Left ventricle myocardium inferior (tissue), 1 donor: ENCODE measurements at places on chromosomes 2 and 18.

DNA sequence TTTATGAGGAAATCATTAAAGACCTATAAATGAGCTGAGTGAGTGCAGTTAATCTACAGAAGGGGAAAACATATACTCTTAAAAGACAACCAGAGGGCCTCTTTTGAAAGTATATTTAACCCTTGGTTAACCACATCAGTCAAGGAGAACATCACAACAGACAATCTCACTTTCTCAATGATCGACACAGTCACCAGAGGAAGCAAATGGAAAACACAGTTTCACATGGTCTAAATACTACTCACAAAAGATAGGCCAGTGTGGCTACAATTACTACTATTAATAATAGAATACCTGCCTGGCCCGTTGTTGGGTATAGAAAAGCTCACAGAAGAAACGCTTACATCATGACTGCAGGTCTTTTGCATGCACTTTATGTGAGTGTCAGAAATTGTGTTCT is 426.2 kb downstream of the NCKAP5 start:
- no peaks in the 10 kb centered on the region for H3K27me3 ChIP-seq
- no peaks in the 10 kb centered on the region for H3K36me3 ChIP-seq
- H3K4me3 ChIP-seq, result no peak overlapping the region

DNA sequence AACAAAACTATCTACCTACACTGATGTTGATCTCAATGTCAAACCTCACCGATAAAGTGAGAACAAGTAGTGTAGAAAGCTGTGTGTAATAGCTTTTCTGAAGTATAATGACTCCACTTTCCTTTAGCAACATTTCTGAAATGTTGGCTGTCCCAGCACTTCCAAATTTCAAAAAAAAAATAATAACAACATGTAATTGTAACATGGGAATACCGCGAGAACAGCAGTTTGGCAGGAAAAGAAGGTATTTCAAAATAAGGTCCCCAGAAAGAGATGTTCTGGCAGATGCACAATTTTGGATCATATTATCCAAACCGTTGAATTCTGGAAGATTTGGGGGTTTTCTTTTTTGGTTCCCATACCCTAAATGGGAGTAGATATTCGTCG is 352.0 kb downstream of the ARHGAP15 start:
- H3K36me3 ChIP-seq, result no peaks in the 10 kb centered on the region
- no peaks in the 10 kb centered on the region for H3K27me3 ChIP-seq
- peak overlapping the region; percentile 80 for H3K27ac ChIP-seq
- no peak overlapping the region for H3K4me3 ChIP-seq
- DNase-seq, result no peak

DNA sequence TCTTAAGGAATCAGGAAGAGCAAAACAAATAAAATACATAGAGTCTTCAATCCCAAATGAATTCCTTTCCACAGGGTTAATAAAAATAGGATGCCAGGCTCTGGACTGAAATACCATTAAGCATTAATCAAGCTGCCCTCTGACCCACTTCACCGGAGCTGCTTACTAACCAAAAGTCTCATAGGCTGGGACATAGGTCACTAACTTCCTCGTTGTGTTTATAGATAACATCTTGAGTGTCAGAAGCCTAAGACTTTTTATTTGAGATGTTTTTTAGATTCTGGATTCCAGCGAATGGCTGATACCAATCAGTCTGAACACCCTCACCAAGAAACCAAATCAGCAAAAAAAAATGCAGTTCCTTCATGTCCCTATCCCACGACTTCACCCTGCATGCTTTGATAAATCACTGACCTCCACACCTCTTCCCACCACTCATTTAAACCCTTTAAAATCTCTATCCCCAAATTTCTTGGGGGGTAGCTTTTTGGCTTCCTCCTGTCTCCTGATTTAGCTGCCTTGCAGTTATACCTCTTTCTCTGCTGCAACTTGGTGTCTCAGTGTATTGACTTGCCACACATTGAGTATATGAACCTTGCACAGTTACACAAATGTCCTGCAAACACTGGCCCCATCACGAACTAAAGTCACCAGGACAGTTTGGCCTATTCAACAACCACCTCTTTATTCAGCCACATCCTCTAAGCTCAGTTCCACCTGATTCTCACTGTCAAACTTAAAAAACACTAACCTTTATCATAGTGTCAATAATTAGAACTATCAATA is 399.3 kb downstream of the METTL4 start:
- H3K36me3 ChIP-seq, result no peaks in the 10 kb centered on the region
- no peak overlapping the region for H3K27ac ChIP-seq
- no peak overlapping the region for H3K4me3 ChIP-seq

DNA sequence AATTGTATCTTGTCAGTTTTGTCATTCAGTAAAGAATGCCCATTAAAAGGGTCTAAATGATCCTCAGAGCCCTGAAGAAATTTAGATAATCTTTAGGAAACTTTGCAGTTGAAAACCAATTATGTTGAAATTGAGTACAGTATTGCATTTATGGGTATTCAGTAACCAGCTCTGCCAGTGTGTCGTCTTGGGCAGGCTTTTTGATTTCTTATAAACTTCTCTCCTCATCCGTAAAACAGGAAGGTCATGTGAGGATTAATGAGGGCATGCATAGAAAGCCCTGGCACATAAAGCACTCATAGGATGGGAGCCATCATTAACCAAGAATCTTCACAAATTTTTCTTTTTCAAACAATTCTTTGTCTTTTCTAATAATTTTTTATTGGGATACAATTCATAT is 14.8 kb downstream of the PNO1 start:
- H3K4me3 ChIP-seq, result no peak overlapping the region
- H3K27me3 ChIP-seq, result no peaks in the 10 kb centered on the region
- H3K36me3 ChIP-seq, result peaks cover 30% of the 10 kb centered on the region
- no peak overlapping the region for H3K27ac ChIP-seq
- no peak for DNase-seq

GRCh38 chr2:46956981-46957531 is 41.5 kb upstream of the MCFD2 start:
- peaks cover 48% of the 10 kb centered on the region for H3K36me3 ChIP-seq
- peak; percentile 31 for DNase-seq
- H3K4me3 ChIP-seq, result no peak overlapping the region

- H3K27ac ChIP-seq, result no peak overlapping the region
- no peaks in the 10 kb centered on the region for H3K27me3 ChIP-seq
- no peak for DNase-seq
- H3K4me3 ChIP-seq, result no peak overlapping the region
- H3K4me1 ChIP-seq, result no peaks in the 10 kb centered on the region
Observed at GRCh38 chr2:128396500-128396891, 77.8 kb upstream of the HS6ST1 start.

DNA sequence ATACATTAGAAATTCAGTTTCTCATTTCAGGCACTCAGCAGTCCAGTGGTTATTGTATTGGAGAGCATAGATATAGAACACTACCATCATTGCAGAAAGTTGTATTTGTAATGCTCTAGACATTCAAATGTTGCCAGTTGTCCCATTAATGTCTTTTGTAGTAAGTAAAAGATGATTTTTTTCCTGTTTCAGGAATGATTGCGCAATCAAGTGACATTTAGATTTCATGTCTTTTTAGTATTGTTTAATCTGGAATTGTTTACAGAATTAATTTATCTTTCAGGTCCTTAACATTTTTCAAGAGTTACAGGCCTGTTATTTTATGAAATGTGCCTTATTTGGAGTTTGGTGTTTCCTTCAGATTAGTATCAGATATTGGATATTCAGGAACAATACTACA is 134.7 kb downstream of the MSTN start:
- DNase-seq, result no peak
- no peak overlapping the region for H3K27ac ChIP-seq
- H3K4me3 ChIP-seq, result no peak overlapping the region

- no peak overlapping the region for H3K27ac ChIP-seq
- H3K27me3 ChIP-seq, result peaks cover 61% of the 10 kb centered on the region
- no peaks in the 10 kb centered on the region for H3K36me3 ChIP-seq
- H3K4me1 ChIP-seq, result peaks cover 13% of the 10 kb centered on the region
Observed at GRCh38 chr2:91442246-91442905, 2750.9 kb downstream of the RPIA start.

DNA sequence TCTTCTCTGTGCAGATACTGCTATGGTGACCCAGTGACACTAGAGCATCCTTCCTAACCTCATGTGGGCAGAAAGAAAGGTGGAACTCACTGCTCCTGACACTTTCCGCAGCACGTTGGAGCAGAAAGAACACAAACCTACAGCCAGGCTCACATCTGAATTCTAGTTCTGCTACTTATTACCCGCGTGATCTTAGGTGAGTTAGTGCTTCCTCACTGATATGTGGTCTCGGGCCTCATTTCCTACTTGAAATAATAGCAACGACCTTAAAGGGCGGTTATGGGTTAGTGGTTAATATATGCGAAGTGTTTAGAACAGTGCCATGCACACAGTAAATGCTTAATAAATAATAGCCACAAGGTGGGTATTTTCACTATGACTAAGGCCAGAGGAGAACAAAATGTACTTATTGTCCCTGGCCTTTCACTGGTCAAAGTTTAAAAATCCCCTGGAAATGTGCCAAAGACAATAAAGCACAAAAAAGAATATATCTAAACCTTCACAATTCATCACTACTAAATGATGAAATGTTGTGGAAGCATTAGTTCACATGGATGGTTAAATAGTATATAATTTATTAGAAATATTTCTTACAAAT is 66.6 kb downstream of the MYOM1 start:
- H3K36me3 ChIP-seq, result peaks cover 34% of the 10 kb centered on the region
- peak overlapping the region; percentile 64 for H3K27ac ChIP-seq
- no peaks in the 10 kb centered on the region for H3K27me3 ChIP-seq
- H3K4me1 ChIP-seq, result peaks cover 68% of the 10 kb centered on the region
- DNase-seq, result no peak

DNA sequence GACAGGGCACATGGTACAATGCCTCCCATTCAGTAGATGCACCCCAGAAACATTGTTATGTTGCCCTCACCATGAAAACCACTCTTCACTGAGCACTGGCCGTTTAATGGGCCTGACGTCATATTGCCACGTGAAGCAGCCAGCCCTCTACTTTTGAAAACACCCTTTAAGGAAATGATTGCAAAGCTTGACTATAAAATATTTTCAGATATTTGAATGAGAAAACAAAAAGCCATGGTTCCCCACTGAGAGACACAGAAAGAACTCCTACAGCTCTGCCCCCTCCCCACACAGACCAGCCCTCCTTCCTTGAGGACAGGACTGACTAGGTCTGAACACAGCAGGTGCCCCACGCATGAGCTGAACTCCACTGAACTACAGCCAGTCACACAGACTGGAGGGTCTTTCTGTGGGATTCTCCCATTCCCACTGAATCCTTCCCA is 349.1 kb downstream of the ANAPC1 start:
- DNase-seq, result no peak
- no peaks in the 10 kb centered on the region for H3K36me3 ChIP-seq
- peaks cover 7% of the 10 kb centered on the region for H3K27me3 ChIP-seq
- no peak overlapping the region for H3K27ac ChIP-seq

- H3K27me3 ChIP-seq, result no peaks in the 10 kb centered on the region
- peak overlapping the region; percentile 36 for H3K4me3 ChIP-seq
- DNase-seq, result peak; percentile 70
- no peaks in the 10 kb centered on the region for H3K36me3 ChIP-seq
- peak overlapping the region; percentile 88 for H3K27ac ChIP-seq
- peaks cover 78% of the 10 kb centered on the region for H3K4me1 ChIP-seq
Observed at GRCh38 chr2:42906557-42907411, 114.4 kb upstream of the HAAO start.

- H3K27ac ChIP-seq, result no peak within 1 kb of the TSS
- peaks cover 69% of the 10 kb centered on the region for H3K27me3 ChIP-seq
- no peaks in the 10 kb centered on the region for H3K36me3 ChIP-seq
Observed at GRCh38 chr2:181656450-181657291, at the start of gene CERKL. Gene CERKL (minus strand): TSS chr2:181657105. CDS start chr2:181657006, 99 bp downstream.

- no peaks in the 10 kb centered on the region for H3K36me3 ChIP-seq
- no peak overlapping the region for H3K4me3 ChIP-seq
- peak overlapping the region; percentile 74 for H3K27ac ChIP-seq
- H3K27me3 ChIP-seq, result no peaks in the 10 kb centered on the region
Observed at GRCh38 chr18:36329684-36330434, 32.3 kb downstream of the FHOD3 start.

GRCh38 chr18:63299837-63300745 is 19.5 kb downstream of the BCL2 start:
- no peak for DNase-seq
- H3K4me1 ChIP-seq, result peaks cover 26% of the 10 kb centered on the region
- no peak overlapping the region for H3K4me3 ChIP-seq
- H3K27ac ChIP-seq, result no peak overlapping the region

DNA sequence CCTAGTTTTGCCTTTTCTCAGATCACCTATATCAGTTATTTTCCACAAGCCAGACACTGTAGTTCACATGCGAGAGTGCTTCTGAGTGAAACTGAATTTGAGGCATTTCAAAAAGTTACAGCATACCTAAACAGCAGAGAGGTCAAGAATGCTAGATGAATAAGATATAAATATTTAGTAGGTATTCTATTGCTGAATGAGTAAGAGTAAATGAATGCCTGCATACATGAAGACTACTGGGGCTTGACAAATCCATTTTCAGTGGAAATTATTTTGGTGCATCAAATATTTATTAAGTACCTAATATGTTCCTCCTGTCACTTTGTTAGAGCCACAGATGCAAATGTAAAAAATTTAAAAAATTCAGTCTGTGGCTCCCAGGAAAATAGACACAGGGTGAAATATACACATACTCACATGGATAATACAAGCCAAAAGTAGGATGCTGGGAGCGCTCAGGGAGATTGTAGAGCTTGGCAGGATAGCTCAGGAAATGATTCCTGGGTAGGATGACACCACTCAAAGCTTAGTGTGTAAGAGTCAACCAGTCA is 27.6 kb upstream of the CDC42EP3 start:
- no peaks in the 10 kb centered on the region for H3K27me3 ChIP-seq
- DNase-seq, result no peak
- no peak overlapping the region for H3K27ac ChIP-seq
- H3K36me3 ChIP-seq, result no peaks in the 10 kb centered on the region
- H3K4me3 ChIP-seq, result no peak overlapping the region
- no peaks in the 10 kb centered on the region for H3K4me1 ChIP-seq

GRCh38 chr2:240933048-240933965 is 27.2 kb downstream of the CROCC2 start:
- no peaks in the 10 kb centered on the region for H3K36me3 ChIP-seq
- no peaks in the 10 kb centered on the region for H3K4me1 ChIP-seq
- H3K27ac ChIP-seq, result no peak overlapping the region
- no peak overlapping the region for H3K4me3 ChIP-seq
- peak; percentile 14 for DNase-seq

DNA sequence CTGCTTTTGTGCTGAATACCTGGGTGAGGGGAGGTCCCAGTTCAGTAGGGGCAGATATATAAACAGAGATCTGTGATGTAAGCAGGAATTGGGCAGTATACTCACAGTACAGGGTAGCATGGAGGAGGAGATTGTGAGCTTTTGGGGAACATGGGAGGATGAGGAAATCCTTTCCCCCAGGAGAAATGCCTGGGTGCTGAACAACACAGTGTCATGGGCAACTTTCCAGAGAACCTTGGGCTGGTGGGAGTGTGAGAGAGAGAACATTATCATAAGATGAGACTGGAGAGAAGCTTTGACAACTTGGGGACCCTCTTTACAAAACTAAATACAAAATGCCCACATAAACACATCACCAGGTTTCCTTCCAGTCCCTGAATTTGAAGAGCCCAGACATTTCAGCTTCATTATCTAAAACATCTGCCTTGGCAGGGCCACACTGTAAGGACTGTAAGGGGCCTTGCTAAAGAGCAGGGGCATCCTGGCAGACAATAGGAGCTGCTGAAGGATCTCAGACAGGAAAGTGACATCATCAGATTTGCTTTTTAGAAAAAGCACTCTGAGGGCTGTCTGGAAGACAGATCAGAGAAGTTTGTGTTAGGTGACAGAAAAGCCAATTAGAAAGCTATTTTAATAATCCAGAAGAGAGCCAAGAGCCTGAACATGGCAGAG is 303.1 kb upstream of the FBXO11 start:
- no peak for DNase-seq
- no peaks in the 10 kb centered on the region for H3K36me3 ChIP-seq
- no peak overlapping the region for H3K27ac ChIP-seq
- H3K27me3 ChIP-seq, result no peaks in the 10 kb centered on the region
